ENCODE measurements at places on chromosomes 1 and 21.

GRCh38 chr1:54566438-54567141, 18.6 kb downstream of the ACOT11 start:
- no peak for DNase-seq

DNA sequence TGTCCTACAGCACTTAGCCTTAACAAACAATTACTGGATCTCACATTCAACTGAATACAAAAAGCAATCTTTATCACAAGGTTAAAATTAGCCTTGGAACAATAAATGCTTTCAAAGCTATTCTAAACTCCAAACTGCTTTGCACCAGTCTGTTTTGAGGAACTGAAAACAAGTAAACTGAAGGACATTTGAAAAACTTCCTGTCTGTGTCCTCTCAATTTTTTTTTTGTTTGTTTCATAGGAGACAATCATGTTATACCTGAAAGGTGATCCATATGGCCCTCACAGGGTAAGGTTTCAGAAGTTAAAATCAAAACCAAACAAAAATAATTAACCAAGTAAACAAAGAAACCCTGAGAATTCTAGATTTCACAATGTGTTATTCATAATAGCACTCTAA, 459.1 kb downstream of the DPYD start:
- DNase-seq = peak; percentile 67

- DNase-seq = no peak
Measured at GRCh38 chr1:50980505-50980904, 10.5 kb downstream of the CDKN2C start.

DNA sequence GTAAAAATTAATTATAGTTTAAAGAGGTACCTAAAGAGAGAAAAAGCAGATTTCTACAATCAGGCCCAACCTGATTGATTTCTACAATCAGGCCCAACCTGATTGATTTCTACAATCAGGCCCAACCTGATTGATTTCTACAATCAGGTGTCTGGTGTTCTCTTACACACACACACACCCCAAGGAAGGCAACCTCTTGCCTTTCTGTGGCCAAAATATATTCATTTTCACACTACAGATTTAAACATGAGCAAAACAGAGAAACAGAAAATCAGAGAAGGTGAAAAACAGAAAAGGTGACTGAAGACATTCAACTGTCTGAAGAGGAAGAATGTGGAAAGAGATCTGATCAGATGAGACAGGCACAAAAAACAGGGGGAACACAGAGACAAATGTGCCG, 104.5 kb downstream of the SMYD2 start:
- no peak for DNase-seq

GRCh38 chr1:229217716-229218115, 53.2 kb upstream of the RAB4A start:
- no peak for DNase-seq

- no peak for DNase-seq
Measured at GRCh38 chr1:89602871-89603404, 30.0 kb upstream of the LRRC8C start.

DNA sequence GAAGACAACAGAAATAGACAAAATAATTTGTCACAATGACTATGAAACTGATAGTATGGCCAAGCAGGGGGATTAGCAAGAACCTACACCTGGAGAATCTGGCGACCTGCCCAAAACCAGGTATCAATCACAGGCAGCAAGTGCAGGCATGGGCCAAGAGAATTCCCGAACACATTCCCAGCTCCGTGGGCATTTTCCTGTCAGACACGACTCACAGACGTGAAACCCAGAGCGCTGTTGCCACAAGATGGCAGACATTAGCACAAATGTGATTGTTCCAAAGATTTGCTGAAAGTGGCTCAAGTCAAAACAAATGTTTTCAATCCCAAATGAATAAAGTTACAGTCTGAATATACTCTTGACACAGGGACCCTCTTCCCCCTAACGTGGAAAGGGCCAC, 36.8 kb downstream of the HLCS start:
- DNase-seq = no peak

GRCh38 chr1:218298398-218298797, 13.3 kb downstream of the RRP15 start:
- no peak for DNase-seq

DNA sequence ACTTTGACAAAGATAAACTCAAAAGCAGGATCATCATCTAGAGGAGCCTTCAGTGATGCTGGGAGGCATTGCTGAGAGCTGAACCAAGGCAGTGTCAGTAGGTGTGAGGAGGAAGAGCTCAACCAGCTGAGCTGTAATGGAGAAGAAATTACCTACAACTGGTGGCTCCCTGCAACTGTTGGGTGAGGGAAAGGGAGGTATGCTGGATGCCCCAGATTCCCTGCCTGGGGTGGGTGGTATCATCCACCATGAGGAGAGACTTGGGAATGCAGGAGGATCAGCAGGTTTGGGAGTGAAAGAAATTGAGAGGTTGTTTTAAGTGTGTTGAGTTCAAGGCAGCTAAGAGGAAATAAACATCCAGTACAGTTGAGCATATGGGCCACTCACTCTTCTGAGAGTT, 199.8 kb downstream of the DNM3 start:
- no peak for DNase-seq

DNA sequence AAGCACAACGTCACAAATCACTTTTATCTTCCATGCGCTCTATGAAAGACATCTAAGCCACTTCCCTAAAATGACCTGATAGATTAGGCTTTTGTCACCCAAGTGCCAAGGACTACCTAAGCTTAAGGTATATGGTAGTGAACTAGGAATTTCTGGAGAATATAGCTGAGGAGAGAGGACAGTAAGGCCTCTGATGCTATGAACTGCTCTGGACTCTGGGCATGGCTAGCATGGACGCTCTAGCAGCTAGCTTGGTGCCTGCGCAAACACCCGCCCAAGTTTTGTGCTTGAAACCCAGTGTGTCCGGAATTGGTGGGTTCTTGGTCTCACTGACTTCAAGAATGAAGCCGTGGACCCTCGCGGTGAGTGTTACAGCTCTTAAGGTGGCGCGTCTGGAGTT, 42.5 kb downstream of the OR10J5 start:
- no peak for DNase-seq

GRCh38 chr1:58310881-58311280, 235.6 kb downstream of the OMA1 start:
- DNase-seq = no peak

DNA sequence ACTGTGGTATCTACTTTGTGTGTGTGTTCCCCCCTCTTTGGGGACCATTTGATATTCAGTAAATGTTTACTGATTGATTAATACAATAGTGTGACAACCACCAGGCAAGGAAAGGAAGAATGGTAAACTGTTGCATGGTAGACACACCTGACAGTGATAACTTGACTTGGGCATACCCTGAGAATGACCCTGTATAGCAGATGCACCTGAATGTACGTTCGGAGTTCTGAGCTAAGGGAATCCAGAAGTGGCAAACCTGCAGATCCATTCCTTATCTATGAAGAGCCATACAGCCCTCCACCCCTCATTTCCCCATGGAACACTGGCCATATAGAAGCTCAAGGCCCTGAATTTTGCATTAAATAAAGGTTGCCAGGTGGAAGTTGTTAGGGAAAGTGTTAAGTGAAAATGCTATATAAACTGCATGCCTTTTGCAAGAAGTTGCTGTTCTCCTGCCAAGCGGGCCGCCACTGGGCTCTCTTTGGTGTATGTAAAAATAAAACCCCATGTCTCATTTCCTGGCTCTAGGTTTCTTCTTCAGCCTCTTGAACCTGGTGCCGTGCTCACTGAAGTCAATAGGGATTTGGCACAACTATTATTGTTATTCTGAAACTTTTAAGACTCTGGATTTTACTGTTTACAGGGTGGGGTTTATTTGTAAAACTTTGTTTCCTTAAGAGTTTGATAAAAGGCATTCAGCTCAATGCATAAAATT, 32.6 kb upstream of the DENND1B start:
- DNase-seq = no peak

- DNase-seq = no peak
Measured at GRCh38 chr1:16938351-16939321, 16.9 kb downstream of the CROCC start.

DNA sequence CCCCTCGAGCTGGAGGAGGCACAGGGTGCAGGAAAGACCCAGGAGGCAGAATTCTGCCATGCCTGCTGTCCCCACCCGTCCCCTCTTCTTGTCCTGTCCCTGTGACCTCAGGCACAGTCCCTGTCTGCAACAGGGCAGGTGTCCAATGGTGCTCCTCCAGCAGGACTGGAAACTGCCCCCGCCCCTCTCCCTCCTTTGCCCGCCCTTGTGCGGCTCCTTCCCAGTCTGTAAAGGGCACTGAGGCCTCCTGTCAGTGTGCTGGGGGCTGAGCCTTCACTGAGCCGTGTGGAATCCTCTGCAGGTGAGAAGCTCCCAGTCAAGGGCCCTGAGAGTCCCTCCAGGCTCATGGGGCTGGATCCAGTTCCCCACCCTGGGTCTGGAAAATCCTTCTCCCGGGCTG, 28.9 kb downstream of the PRDM16 start:
- DNase-seq = no peak

GRCh38 chr1:15123270-15123669, 30.3 kb upstream of the TMEM51 start:
- DNase-seq = no peak

GRCh38 chr1:225946803-225947202, 5.8 kb upstream of the LEFTY2 start:
- no peak for DNase-seq

- DNase-seq = no peak
Measured at GRCh38 chr1:114026797-114027196, 47.5 kb downstream of the OLFML3 start.

Data from foreskin melanocyte (primary cell).